ENCODE measurements at places on chromosomes 4 and X.

DNA sequence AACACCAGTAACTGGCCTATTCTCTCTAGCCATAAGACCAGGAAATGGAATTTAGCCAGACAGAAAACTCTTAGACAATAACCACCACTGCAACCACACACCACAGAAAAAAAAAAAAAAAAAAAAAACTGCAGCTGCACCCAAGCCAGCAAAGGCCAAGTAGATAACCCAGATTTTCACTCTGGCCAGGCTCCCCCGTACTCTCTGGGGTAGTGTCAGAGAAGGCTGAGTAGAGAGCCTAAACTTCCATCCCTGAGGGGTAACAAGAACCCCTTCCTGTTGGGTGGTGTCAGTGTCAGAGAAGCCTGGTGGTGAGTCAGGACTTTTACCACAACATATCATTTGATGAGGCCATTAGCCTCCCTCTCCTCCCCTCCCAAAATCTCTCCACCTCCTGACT lies 5.6 kb upstream of the DLG3 start:
- DNase-seq, result peak; percentile 36

DNA sequence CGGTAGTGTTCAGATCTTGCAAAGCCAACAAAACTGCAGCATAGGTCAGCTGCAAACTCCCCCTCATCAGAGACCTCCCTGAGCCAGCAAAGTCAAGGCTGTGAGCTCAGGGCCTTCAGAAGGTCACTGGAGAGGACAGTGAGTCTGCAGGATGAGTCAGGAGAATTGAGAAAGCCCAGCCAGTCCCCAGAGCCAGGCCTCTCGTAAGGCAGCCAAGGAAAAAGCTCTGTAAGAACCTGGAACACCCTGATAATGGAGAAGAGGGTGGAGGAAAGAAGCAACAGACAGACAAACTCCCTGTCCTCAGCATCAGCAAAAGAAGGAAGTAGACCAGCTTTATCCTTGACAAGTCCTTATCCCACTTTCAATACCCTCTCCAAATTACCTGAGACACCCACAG lies 33.0 kb downstream of the GRIA3 start:
- peak; percentile 30 for DNase-seq

DNA sequence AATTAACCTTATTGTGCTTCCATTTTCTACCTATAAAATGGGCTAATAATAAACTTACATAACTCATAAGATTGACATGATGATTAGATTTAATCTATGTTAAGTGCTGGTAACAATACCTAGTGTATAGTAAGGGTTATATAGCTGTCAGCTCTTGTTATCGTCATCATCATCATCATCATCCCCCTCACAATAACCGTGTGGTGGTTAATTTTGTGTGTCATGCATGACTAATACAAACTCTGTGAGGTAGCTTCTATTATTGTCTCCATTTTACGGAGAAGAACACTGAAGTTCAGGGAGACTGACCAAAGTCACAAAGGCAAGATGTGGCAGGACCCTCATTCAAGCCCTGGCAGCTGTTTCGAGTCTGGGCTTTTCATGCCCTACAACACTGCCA lies 211.3 kb downstream of the PALLD start:
- DNase-seq, result no peak

- DNase-seq, result no peak
Observed at GRCh38 chr4:59712470-59712869, 1487.7 kb upstream of the ADGRL3 start.

DNA sequence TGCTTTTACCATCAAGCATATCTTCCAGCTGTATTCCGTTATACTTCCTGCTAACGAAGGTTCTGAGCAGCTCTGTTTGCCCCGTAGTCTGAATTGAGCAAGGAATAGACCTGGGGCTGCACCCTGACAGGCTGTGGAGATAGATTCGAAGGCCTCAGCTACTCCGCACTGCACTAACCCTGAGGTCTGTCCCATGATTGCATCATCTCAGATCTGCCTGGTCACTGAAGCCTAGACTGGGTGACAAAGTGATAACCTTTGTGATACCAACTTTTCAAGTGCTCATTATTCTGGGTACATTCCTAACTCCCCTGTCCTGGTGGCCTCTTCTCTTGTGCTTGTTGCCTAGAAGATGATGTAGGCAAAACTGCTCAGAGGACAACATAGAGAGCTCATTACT lies 29.9 kb upstream of the PGRMC1 start:
- no peak for DNase-seq

GRCh38 chr4:79611026-79611425 lies 203.0 kb upstream of the GK2 start:
- DNase-seq, result no peak

GRCh38 chr4:10534820-10535219 lies 77.6 kb upstream of the ZNF518B start:
- no peak for DNase-seq

- DNase-seq, result no peak
Observed at GRCh38 chr4:3257103-3257555, 8.2 kb downstream of the MSANTD1 start.

DNA sequence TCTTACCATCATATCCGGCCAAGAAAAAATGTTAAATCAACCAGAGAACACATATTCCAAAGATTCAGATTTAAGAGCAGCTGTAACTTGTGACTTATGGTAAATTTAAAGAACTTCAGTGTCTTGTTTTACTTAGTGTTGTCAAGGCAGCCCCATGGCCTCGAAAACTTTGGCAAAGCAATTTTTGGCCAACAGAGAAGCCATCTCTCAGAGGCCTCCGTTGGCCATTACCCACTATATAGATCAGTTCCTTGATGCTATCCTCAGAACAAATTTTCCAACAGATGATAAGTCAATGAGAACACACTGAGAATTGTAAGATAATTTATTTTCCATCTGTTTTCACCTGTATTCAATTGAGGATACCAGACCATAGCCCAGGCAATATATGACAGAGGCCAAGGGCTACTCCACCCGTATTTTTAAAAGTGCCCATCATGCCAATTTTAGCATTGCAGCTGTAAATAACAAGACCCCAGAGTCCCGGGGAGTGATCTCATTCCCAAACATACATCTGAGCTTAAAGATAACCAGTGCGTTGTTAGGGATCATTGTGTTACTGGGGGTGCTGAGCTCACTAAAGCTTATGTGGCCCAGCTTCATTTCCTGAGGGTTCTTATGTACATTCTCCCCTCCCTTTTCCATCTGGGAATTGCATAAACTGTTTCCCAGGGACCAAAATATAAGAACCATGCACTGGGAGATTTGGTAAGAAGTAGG lies 50.0 kb upstream of the PDHA1 start:
- no peak for DNase-seq

DNA sequence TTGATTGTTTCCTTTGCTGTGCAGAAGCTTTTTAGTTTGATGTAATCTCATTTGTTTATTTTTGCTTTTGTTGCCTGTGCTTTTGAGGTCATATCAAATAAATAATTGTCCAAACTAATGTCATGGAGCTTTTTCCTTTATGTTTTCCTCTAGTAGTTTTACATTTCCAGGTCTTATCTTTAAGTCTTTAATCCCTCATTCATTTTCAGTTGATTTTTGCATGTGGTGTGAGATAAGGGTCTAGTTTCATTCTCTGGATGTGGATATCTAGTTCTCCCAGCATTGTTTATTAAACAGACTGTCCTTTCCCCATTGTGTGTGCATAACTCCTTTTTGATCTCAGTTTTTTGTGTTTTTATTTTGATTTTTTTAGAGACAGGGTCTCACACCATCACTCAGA lies 179.1 kb upstream of the STK26 start:
- DNase-seq, result no peak

GRCh38 chr4:122899682-122900081 lies 22.7 kb downstream of the NUDT6 start:
- no peak for DNase-seq

- no peak for DNase-seq
Observed at GRCh38 chrX:136220540-136220939, 30.7 kb downstream of the MAP7D3 start.

GRCh38 chrX:83529950-83530349 lies 21.9 kb downstream of the POU3F4 start:
- no peak for DNase-seq

GRCh38 chr4:76605099-76605563 lies 170.1 kb downstream of the SHROOM3 start:
- DNase-seq, result peak; percentile 29

DNA sequence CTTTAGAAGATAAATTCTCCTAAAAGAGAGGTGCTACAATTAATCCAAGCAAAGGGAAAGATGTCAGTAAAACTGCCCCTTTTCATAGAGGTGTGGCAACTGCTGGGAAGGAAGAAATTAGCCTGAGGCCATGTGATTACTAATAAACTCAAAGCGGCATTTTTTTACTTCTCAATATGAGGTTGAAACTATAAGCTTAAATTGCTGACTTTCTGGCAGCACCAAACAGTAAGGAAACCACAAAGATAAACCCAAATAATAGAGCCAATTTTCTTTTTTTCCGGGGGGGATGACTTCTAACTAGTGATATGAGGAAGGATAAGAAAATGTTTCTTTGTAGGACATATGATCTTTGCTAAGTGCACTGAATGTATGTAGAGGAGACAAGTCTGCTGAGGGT lies 30.9 kb downstream of the AR start:
- DNase-seq, result peak; percentile 49

DNA sequence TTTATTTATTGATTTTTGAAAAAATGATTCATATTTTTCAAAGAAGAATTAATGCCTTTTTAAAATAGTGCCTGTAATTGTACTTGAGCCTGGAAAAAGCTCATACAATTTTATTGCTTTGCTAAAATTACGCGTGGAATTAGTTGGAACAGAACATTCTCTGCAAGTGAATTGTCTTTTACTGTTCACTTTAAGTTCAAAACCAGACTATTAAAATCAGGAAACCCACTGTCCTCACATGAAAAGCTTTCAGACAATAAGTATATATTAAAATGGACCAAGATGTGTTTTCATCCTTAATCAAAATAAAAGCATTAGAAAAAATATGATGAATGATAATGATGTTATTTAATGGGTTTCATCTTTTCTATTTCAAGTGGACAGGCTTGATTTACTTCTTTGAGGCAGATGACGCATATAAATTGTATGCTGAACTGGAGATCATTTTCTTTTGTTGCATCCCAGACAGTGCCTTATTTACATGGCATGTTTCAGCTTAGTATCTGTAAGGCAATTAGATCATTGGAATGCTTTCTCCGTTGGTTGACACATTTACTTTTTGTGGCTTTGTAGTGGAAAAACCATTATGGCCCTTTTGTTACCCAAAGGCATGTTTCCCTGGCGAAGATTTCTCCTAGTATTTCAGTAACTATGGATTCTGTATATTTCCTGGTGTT lies 299.0 kb upstream of the MAGEC2 start:
- peak; percentile 21 for DNase-seq

- no peak for DNase-seq
Observed at GRCh38 chrX:31021537-31021936, 50.3 kb downstream of the FTHL17 start.

DNA sequence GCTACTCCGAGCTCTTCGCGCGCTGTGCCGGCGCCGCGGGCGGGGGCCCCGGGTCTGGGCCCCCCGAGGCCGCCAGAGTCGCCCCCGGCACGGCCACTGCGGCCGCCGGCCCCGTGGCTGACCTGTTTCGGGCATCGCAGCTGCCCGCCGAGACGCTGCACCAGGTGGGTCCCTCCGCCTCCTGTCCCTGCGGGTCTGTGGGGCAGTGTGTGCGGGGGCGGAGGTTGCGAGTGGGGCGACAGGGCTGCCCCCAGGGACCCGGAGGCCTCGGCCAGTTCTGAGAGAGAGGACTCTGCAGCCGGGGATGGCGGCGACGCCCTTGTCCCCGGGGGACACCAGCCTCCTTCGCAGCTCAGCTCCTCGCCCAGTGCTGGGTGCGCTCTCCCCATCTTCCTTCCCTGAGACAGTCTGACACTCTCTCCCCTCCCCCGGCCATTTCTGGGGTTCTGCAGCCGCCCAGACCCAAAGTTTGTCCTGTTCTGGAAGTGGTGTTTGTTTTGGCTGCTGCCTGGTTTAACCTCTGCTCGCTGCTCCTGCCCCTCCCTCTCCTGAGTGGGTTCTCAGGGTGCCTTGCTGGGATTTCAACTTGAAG lies 609 bp downstream of the REPS2 start:
- no peak for DNase-seq

GRCh38 chrX:10175319-10175871 lies 18.6 kb downstream of the CLCN4 start:
- DNase-seq, result peak; percentile 21

GRCh38 chrX:100609591-100609990 lies 24.9 kb downstream of the TNMD start:
- DNase-seq, result no peak

- peak; percentile 68 for DNase-seq
Observed at GRCh38 chr4:8556341-8557150, 23.6 kb upstream of the GPR78 start.

DNA sequence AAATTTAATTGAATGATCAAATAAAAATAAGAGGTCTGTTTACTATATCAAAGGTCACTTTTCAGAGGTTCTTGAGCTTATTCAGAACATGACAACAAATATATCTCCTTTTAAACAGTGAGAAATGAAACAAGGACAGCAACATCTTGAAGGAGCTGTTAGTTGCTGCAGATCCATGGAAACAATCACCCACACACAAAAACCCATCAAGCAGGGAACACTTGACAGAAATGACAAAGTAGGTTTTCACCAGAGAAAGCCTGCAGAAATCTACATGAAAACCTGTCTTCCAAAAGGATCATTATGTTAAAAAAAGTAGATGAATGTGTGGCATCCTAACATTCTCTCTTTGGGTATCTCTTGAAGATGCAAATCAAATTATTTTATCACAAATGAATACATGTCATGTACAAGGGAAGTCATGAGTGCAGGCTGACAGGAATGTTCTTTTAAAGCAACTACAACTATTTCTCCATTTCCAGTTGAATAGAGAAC lies 203.0 kb downstream of the GRIA2 start:
- DNase-seq, result no peak

DNA sequence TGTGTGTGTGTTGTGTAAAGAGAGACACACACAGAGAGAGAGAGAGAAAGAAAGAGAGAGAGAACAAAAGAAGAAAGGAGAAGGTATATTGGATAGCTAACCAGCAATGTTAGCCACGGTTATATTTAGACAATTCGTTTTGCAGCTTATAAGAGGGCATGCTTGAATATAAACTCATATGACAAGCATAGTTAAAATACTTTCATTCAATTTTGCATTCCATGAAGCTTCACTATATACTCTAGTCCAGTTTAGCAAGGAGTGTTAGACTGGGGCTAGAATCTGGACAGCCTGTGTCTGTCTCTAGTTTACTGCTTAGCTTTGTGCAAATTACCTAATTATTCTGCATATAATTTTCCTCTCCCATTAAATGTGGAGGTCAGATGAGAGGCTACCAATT lies 525.9 kb upstream of the ZFP42 start:
- DNase-seq, result no peak
